ENCODE measurements at places on chromosomes 12 and 14.

GRCh38 chr12:122830517-122831214 lies 4.6 kb upstream of the HIP1R start:
- no peak for DNase-seq

GRCh38 chr12:13200841-13201240 lies 4.3 kb downstream of the EMP1 start:
- no peak for DNase-seq

GRCh38 chr12:82660541-82661325 lies 26.0 kb upstream of the TMTC2 start:
- no peak for DNase-seq

GRCh38 chr12:119307747-119308146 lies 26.8 kb upstream of the CCDC60 start:
- no peak for DNase-seq

- DNase-seq: no peak
Observed at GRCh38 chr12:131755305-131756113, 44.6 kb downstream of the SFSWAP start.

- no peak for DNase-seq
Observed at GRCh38 chr12:47949441-47950341, 13.7 kb upstream of the TMEM106C start.

GRCh38 chr14:83379436-83379835 lies 1845.8 kb upstream of the SEL1L start:
- no peak for DNase-seq

DNA sequence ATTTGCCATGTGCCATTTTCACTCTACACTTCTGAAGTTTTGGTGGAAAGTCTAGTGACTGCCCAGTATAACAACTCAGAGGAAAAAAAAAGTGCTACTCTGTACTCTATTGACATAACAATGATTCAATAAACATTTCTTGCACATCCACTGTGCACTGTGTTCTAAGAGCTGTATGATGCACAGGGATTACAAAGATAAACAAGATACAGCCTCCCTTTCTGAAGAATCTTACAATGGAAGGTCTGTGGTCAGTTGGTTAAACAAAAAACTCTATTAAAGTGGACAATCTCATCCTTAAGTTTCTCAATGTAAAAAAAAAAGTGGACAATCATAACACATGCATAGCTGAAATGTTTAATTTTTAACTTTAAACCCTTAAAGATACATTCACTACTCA lies 105.7 kb upstream of the RASSF8 start:
- no peak for DNase-seq

- DNase-seq: no peak
Observed at GRCh38 chr12:14239935-14240872, 125.3 kb upstream of the ATF7IP start.

DNA sequence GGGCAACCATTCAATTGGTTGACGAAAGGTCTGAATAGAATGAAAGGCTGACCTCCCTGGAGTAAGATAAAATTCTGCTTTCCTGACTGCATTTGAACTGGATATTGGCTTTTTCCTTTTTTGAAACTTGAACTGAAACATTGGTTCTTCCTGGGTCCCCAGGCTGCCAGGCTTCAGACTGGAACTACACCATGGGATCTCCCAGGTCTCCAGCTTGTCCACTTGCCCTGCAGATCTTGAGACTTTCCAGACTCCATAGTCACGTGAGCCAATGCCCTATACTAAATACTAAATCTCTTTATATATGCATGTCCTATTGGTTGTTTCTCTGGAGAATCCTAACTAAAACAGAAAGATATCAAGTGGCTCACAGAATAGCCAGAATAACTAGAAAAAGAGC lies 118.7 kb upstream of the KRR1 start:
- no peak for DNase-seq

- no peak for DNase-seq
Observed at GRCh38 chr12:14756334-14757143, 46.7 kb downstream of the WBP11 start.

- DNase-seq: no peak
Observed at GRCh38 chr14:36021030-36021422, 155.5 kb downstream of the PTCSC3 start.

DNA sequence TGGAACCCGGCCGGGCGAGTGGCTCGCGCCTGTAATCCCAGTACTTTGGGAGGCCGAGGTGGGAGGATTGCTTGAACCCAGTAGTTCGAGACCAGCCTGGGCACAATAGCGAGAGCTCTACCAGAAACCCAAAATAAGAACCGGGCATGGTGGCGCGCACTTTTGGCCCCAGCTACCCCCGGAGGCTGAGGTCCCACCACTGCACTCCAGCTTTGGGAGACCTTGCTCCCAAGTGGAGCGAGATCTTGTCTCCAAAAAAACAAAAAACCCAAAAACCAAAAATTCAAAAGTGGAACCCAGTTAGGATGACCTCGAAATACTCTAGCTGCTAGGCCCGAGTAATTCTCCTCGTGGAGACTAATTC lies 769 bp upstream of the VTI1B start:
- no peak for DNase-seq

- no peak for DNase-seq
Observed at GRCh38 chr12:112973011-112973735, 5.1 kb upstream of the OAS2 start.

DNA sequence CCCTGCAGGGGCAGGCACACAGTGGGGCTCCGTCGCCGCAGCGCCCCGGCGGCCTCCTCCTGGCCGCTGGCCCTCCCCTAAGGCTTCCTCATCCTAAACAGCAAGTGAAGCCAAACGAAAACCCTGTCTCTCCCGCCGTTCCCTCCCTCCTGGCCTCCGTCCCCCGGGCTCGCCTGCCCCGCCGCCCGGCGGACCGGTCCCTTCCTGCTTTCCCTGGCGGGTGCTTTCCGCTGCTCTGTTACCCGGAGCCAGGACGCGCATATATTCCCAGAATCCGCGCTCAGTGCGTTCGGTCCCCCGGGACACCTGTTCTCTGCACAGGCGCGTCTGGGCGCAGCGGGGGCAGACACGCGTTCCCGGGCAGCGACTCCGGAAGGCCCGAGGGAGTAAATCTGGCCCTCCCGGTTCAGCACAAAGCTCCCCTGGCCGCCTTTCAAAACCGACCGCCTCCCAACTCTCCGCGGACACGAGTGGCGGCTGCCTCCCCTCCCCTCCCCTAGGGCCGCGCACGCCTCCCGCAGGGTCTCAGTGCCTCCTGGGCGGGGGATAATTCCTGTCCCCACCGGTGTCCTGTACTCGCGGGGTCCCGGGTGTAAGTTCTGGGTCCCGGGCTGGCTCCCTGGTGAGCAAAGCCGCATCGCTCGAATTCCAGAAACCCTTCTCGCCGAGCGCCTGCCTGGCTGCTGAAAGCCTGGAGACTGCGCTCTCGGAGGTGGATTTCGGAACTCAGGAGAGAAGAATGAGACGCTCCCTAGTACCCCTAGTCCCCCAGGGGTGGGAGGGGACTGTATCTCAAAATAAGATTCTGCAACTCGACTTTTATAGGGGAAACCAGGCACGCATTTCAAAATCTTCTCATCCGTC lies 21.4 kb upstream of the CEP170B start:
- DNase-seq: no peak

DNA sequence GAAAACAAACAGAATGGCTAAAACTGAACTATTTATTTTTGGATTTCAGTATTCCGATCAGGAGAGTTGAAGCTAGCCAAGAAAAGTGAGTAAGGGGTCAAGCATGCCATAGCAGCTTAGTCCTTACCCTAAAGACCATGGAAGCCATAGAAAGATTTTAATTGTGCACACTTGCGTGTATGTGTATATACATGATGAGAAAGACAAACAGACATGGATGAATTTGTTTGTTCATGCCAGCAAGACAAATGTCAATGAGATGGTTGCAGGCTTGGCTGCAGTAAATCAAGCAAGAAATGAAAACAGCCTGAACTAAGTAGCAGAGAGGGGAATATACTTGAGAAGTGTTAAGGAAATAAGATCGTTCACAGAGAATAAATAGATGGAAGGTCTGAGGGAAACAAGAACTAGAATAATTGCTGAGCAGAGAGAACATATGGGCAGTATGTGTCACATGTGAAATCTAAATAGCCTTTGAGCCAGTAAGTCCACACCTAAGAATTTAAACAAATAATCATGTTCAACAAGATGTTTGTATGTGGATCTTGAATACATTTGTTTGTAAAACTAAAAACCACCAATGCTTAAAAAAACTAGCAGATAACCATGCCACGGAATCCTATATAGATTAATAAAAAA lies 14.8 kb downstream of the SNW1 start:
- DNase-seq: no peak

DNA sequence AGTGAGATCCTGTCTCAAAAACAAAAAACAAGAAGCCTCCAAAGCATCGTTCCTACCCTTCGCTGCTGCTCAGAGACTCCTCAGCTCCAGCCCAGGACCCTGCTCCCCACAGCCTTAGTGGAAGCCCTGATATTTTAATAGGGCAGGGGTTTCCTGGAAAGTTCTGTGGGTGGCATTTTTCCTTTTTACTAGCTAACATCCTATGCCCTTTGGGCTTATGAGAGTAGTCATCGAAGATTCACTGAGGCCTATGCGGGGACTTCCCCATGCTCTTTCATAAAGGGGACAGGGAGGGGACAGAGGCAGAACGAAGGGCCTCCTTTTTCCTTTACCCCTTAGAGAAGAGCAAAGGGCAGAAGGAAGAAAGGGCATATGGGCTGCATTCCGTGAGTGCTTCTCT lies 8.3 kb downstream of the LAG3 start:
- no peak for DNase-seq

DNA sequence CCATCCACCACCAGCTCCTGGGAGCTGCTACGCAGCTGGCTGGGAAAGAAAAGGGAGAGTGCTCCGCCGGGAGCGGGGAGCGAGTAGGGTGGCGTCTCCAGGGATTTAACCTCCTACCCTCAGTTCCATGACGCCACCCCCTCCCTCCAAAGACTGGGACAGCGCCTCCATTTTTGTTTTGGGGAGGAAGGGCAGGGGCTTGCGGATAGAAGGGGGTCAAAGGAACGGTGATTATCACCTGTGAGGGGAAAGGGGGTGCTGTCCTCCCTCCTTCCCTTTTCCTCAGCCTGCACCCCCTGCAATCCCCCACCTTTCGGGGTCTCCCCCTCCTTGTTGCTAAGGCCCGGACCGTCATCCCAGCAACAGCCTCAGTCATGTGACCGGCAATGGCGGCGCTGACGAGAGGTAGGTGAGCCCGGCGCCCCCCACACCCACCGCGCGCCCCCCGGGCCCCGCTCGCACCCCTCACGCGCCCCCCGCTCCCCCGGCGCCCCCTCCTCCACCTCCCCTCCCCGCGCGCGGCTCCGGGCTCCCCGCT lies at the start of gene DTX3:
Gene DTX3, plus strand, starts transcription at position 371 of the 538 bp plus-strand sequence. CDS start 1,694 bp downstream, outside the sequence.
- DNase-seq: no peak

- DNase-seq: no peak
Observed at GRCh38 chr12:100127766-100128511, 14.7 kb downstream of the BLTP3B start.

Data from stimulated activated CD4-positive, alpha-beta T cell treated with anti-CD3 and anti-CD28 coated beads, TNF-alpha, amount 100 ng/mL, for 4 hours (primary cell).